AG04450 (cell line): ENCODE measurements at places on chromosomes 5 and 9. TPM values are rescaled to one million over a fixed set of nuclear protein-coding genes. Genes with fewer than 3 reads are reported as not detected.

Gene MZB1
- not detected in 2 replicates for polyA plus RNA-seq

Gene C5orf22
- 22.5 and 29.7 TPM in 2 replicates for polyA plus RNA-seq

DNA sequence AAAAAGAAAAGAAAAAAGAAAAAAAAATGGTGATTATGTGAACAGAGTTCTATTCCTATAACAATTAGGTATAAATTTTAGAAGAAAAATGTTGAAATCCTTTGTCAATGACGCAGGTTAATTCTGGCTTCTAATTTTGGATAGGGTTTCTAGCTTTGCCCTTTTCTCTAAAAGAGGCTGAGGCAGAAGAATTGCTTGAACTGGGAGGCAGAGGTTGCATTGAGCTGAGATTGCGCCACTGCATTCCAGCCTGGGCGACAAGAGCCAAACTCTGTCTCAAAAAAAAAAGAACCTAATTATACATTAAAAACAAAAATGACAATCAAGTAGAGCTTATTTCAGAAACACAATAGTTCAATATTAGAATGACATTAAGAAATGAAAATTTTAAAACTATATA, 2.9 kb downstream of the STXBP1 start:
- DNase-seq: no peak

Gene AK3
- 52.1 and 70.3 TPM in 2 replicates for polyA plus RNA-seq

- no peak for DNase-seq
These were observed 118.2 kb downstream of the KLHL3 start for GRCh38 chr5:137617528-137618205.

DNA sequence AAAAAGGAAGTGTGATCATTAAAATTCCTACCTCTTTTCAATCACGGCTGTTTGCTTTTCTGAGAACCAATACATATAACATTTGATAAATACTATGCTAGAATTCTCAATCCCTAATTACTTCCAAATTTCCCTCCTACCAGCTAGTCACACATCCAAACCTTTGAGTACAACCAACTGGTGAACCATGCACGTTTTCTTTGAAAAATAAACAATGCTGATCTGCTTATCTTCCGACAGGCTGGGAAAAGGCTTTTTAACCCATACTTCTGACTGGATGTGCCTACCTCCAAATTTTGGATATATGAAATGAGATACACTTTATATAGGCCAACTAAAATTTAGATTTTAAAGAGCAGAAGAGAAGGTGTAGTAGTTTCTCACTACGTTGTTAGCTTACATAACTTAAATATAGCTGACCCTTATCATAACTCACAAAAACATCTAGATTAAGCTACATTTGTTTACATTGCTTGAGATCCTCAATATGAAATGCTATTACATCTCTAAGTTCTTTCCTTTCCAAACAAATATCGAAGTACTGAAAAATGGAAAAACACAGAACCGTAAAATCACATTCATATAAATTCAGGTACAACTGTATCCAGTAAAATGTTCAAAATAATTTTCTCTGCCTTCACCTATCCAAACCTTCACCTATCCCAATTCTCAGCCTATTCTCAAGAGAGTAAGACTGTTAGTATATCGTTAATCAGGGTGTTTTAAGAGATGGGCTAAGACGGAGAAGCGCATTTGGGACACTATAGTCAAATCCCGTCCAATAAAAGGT, 2.1 kb downstream of the NR3C1 start:
- DNase-seq: no peak

- DNase-seq: peak; percentile 83
These were observed 45.4 kb upstream of the ZFR start for GRCh38 chr5:32489791-32490562.

- no peak for DNase-seq
These were observed 10.5 kb downstream of the SLC2A8 start for GRCh38 chr9:127407492-127407843.

GRCh38 chr9:121975801-121976277, 117.3 kb downstream of the TTLL11 start:
- DNase-seq: no peak

Gene ANKRD20A1
- not detected in 2 replicates for polyA plus RNA-seq

GRCh38 chr5:174392892-174393291, 331.5 kb upstream of the MSX2 start:
- DNase-seq: no peak

DNA sequence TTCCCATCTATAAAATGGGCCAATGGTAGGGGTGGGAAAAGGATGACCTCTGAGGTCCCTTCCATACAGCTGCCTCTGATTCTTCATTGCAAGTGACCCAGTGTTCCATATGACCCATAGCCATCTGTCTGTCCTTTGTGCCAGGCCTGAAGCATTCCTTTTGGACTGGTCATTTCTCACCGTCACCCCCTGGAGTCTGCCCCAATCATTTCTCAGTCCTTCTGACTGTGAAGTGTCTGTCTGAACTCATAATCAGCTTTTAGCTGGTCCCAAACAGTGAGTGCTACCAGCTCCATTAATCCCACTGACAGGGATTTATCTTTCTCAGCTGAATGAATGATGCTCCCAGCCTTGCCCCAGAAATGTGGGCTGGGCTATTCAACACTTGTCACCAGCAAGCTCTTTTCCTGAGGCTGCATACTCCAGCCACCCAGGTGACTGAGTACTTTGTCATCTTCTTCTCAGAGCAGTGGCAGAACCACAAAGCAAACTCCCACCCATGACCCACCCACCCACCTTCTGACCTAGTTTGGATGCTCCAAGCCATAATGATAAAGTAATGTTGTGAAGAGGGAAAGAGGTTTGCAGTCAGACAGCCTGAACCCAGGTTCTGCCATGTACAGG, 37.4 kb downstream of the KCNIP1 start:
- no peak for DNase-seq

DNA sequence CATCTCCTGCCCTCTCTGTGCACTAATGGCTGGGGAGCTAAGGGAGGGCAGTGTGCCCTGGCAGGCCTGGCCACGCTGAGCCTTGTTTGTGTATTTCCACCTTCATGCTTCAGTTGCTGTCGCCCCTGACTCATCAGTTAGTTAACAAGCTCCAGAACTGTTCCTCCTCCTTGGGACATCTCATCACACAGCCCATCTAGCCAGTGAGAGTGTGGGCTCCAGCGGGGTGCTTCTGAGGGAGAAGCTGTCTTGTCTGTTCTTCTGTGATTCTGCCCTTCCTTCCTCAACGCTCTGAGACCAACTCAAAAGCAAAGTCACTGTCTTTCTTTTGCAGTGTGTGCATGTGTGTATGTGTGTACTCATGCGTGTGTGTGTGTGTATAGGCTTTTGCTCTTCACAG, 58.3 kb upstream of the CPEB4 start:
- no peak for DNase-seq

DNA sequence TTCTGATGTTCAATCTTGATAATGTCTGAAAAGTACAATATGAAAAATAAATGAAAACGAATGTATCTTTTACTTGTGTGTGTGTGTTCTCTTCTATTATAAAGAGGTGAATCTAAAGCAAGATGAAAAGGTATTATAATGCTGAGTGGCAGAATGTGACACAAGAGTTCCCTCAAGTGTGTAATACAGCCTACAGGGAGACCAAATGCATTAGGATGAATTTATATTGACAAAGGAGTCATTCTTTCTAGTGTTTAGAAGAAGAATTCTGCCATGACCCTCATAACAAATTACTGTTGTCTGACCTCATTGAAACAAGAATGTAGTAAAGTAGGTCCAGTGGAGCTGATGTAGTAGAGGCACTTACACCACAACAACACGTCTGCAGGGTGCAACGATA, 1119.0 kb upstream of the CDH10 start:
- no peak for DNase-seq

- DNase-seq: no peak
These were observed 49.5 kb upstream of the RORB start for GRCh38 chr9:74447451-74448193.

Gene CDKN2B-AS1
- polyA plus RNA-seq: 2.1 and 2.8 TPM in 2 replicates

- no peak for DNase-seq
These were observed 53.4 kb upstream of the GLIS3 start for GRCh38 chr9:4353236-4353635.

Gene FSTL4
- polyA plus RNA-seq: 0.11 and 0.20 TPM in 2 replicates

Gene TMED7
- 74.2 and 110 TPM in 2 replicates for polyA plus RNA-seq

GRCh38 chr9:99822806-99823591, 1.3 kb downstream of the NR4A3 start:
- no peak for DNase-seq

- no peak for DNase-seq
These were observed 394.8 kb upstream of the MEF2C start for GRCh38 chr5:89277816-89278215.

DNA sequence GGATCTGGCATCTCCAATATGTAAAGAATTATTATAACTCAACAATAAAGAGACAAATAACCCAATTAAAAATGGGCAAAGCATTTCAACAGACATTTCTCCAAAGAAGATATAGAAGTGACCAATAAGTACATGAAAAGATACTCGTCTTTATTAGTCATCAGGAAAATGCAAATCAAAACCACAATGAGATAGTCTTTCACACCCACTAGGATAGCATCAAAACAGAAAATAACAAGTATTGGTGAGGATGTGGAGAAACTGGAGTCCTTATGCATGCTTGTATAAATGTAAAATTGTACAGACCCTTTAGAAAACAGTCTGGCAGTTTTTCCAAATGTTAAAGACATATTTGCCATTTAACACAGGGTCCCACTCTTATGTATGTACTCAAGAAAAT, 39.1 kb upstream of the ITGA1 start:
- no peak for DNase-seq

GRCh38 chr5:126953640-126954039, 76.7 kb downstream of the MARCHF3 start:
- no peak for DNase-seq

DNA sequence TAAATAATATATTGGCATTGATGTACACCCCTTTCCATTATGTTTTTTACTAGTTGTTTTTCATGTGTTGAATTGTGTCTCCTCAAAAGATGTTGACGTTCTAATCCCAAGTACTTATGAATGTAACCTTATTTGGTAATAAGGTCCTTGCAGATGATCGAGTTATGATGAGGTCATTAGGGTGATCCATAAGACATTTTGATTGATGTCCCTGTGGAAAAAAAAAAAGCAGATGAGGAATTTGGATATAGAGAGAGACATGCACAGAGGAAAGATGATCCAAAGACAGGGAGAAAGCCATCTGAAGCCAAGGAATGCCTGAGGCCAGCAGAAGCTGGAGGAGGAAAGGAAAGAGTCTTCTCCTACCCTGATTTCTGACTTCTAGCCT, 632.7 kb downstream of the TLR4 start:
- no peak for DNase-seq

GRCh38 chr5:37811866-37812265, 28.0 kb downstream of the GDNF start:
- no peak for DNase-seq

GRCh38 chr5:106759581-106759980, 911.2 kb downstream of the EFNA5 start:
- DNase-seq: peak; percentile 3

DNA sequence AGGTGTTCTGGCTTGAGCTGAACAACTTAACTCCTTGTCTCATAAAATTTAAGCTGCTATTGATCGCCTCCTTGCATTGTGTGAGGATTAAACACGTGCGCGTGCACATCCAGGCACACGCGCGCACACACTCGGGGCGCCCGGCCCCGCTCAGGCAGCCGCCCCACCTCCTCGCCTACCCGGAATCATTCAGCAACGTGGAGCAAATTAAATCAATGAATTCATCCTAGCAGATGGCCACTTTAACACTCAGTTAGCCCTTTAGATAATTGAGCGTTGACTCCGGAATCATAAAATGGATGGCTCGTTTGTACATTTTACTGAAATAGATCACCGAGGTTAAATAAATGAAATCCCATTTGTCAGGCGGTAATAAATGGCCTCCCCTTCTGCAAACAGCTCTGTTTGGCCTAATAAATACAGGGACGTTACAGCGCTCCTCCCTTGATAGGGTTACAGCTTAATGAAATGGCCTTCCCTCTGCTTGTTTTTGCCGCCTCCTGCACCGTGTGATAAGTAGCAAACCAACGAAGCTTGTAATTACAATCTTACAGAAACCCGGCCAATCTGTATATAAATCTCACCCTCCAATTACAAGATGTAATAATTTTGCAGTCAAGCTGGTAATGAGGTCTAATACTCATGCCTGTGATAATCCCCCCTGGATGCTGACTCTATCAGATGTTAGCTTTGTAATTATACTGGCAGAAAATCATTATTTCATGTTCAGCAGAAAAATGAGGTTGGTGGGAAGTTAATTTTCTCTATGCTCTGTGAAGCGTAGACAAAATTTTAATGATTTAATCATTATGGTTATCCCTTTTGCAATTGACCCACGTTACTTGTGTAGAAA, 229.7 kb upstream of the IRX4 start:
- DNase-seq: no peak

- DNase-seq: no peak
These were observed 61.3 kb upstream of the MEGF10 start for GRCh38 chr5:127229185-127229889.

- DNase-seq: no peak
These were observed 8.6 kb downstream of the RAB14 start for GRCh38 chr9:121192959-121193640.

Gene MSANTD3
- polyA plus RNA-seq: 53.6 and 63.1 TPM in 2 replicates

Gene ABCA1
- polyA plus RNA-seq: 27.3 and 29.6 TPM in 2 replicates

Gene GLRA1
- not detected in 2 replicates for polyA plus RNA-seq

Gene IPO11
- 24.0 and 24.5 TPM in 2 replicates for polyA plus RNA-seq

GRCh38 chr9:78295731-78296130, 1.2 kb upstream of the PSAT1 start:
- DNase-seq: no peak

GRCh38 chr5:150411245-150411979, 1.3 kb downstream of the CD74 start:
- DNase-seq: no peak

DNA sequence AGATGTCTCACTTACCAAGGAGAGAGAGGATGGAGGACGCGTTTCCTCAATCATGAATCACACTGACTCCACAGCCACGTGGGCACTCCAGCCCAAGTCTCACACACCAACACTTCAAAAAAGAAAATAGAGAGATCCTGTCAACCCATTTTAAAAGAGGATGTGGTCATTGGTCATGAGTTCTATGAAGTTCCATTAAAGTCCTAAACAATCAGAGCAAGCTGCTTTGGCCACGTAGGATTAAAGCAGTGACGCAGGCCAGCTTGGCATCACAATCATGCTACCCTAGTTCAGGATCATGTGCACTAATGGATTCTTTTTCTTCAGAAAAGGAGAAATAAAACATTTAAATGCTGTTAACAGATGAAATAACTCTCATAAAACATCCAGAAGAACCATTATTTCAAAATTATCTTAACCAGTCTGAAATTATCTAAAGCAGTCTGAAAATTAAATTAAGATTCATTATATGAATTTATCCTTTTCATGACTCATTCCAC, 108.1 kb downstream of the SEMA5A start:
- DNase-seq: no peak
